Panc1 (cell line): ENCODE measurements at places on chromosomes 16 and 17. TPM values are rescaled to one million over a fixed set of nuclear protein-coding genes. Genes with fewer than 3 reads are reported as not detected.

CALB2 gene
- total RNA-seq: 0.59 TPM

HP gene
- 7.0 TPM for total RNA-seq

CTRL gene
- total RNA-seq: 2.0 TPM

CFDP1 gene
- total RNA-seq: 25.7 TPM

XPO6 gene
- total RNA-seq: 135 TPM

PRR11 gene
- 39.8 TPM for total RNA-seq

PAFAH1B1 gene
- 120 TPM for total RNA-seq

MYOCD gene
- total RNA-seq: not detected

OTOP2 gene
- not detected for total RNA-seq

TEKT1 gene
- not detected for total RNA-seq

PRAC1 gene
- not detected for total RNA-seq

RAB11FIP4 gene
- total RNA-seq: 10.8 TPM

DNA sequence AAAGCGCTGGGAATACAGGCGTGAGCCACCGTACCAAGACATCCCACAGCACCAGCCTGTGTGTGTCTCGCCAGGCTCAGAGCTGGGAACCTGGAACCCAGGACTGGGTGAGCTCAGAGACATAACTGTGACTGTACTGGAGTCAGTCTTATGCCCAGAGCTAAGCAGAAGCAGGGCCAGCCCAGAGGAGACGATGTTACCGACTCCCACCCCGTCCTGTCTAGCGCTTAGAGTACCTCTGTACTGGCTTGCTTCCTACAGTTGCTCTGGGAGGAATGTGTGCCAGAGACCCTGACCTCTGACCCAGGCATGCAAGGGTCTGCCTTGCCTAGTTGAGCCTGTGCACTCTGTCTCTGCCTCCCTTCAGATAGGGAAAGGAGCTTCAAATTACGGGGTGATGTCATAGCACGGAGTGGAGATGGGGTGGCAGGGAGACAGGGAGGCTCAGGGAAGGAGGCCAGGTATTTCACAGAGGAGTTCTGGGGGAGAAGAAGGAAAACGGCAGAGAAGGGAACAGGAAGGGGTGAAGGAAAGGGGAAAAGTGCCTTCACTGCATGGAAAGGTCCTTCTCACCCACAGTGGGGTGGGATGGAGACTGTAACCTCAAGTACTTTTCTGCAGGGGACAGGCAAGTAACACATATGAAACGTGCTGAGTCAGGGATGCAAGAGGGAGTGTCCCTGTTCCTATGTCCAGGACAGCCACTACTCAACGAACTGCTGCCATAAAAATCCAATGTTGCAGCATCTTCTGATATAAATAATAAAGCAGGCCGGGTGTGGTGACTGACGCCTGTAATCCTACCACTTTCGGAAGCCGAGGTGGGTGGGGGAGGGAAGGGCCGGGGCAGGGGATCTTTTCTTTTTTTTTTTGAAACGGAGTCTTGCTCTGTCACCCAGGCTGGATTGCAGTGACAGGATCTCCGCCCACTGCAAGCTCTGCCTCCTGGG lies 5.8 kb upstream of the ARMC5 start:
- DNase-seq: no peak

GRCh38 chr17:80005360-80006338 lies 30.0 kb downstream of the TBC1D16 start:
- DNase-seq: no peak

DNA sequence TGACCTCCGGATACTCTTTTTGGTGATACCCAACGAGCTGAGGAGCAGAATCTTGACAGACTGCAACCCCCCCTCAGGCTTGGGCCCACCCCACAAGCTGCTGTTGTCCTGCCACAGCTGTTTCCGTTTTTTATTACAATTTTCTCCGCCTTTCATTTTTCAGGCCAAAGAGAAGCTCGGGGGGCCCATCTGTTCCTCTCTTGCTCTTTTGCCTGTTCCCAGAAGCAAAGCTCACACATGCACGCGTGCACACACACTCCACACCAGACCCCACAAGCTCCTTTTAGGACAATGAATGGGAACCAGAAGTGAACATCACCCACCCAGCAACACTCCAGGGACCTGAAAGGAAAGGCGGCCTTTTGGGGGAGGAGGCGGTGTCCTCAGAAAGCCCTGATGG lies 16.3 kb downstream of the SOX9 start:
- DNase-seq: no peak

- no peak for DNase-seq
Observed at GRCh38 chr17:50184064-50184463, 17.4 kb downstream of the COL1A1 start.

DNA sequence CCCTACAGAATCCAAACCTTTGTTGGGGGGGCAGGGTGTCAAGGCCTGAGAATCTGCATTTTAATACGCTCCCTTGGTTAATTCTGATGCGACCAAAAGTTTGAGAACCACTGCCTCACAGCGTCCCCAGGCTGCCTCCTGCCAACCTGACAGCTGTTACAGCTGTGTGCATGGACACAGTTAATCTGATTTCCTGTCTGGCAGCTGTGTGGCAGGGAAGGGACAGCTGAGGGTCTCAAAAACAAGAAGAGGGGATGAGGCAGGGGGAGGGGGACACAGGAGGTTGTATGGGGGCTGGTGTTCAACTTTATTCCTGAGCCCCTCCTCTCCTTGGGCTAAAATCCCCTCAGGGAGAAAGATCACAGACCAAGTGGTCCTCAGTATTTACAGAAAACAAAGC lies 17.5 kb downstream of the HDAC5 start:
- no peak for DNase-seq

DNA sequence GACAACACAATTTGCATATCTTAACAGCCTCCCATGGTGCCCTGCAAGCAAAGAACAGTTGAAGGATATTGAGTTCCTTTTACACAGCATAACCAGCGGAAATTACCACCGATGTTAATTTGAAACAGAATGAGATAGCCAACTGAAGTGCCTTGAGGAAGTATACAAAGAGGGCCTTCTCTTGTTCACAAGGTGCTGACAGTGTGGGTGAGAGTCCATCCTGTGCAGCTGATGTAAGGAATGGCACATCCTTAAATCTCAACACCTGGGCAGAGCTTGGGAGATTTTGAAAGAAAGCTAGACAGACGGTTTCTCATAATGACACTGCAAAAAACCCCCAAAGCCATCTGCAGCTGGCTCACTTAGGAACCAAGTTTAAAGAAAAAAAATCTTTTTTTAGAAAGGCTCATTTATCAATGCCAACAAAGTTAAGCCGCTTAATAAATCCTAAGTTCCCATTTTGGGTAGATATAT lies 818.6 kb downstream of the KCNJ2 start:
- no peak for DNase-seq

DNA sequence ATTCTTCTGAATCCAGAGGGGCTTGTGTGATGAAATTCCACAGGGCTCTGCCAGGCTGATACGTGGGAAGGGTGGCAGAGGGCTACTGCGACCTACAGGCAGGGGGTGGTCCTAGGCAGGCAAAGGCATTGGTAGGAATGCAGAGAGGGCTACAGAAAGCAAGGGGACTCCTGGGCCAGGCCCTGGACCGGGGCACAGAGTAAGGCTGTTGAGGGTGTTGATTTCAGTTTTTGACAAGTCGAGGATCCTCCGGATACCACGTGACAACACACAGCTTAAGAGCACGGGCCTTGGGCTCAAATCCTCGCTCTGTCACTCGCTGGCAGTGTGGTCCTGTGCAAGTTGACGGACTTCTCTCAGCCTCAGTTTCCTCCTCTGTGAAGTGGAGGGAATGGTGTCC lies 19.1 kb upstream of the DOC2B start:
- DNase-seq: no peak

DNA sequence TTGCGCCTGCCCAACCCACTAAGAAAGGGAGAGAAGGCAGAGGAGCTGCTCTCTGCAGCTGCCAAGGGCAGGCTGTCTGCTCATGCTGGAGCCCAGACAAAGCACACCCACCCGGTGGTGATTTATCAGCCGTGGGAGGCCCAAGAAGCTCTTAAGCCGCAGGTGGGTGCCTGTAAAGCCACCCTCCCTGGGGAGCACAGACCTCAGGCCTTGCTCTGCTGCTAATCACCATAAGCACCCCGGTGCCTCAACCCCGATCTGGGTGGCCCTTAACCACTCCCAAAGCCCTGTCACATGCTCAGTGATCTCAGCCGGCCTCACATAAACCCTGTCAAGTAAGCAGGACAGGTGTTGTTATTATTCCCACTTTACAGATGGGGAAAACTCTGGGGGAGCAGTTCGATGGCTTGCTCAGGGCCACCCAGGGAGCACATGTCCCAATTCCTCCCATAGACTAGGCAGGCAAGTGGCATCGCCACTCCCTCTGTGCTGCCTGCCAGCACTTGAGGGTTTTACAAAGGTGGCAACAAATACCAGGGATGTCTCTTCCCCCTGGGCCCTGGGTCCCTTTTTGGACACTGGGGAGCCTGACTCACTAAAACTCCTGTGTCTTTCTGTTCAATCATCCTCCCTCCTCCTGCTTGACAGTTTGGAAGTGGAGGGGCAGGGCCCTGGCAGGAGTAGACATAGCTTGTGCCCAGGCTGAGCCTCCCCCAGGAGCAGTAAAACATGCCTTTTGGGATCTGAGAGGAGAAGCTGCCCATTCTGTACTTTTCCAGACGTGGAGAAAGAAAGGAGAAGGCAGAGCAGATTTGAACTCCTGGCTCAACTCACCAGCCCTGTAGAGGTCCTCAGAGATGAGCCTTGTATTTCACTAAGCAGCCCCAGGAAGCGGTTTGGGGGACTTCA lies 299.3 kb downstream of the SOX9 start:
- no peak for DNase-seq

DNA sequence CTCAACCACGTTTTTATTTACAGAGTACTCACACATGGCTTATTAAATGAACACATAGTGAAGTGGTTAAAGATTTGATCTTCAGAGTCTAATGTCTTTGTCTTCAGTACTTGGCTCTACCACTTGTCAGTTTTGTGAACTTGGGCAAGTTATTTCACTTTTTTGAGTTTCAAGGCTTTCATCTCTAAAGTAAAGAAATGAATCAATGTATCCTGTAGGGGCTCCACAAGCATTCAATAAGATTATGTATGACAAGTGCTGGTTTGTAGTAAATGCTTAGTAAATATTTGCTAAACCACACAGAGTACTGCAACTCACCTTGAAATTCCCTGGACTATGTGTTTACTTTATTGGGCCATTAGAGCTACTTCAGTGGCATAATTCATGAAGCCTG lies 446.0 kb upstream of the GOT2 start:
- no peak for DNase-seq

DNA sequence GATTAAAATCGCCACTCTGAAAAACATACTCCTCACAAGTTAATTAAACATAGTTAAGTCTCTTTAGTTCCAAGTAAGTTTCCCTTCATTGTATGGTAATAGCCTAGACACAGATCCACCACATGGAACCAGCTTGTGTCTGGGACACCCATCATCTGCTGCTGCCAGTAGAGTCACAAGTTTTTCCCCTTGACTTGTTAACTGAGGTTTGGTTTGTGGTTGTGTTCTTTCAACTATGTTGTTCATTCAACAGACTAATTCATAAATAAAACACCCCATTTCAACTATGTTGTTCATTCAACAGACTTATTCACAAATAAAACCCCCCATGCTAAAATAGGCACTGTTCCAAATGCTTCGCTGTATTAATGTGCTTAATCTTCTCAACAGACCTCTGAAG lies 24.4 kb downstream of the YWHAE start:
- no peak for DNase-seq

DNA sequence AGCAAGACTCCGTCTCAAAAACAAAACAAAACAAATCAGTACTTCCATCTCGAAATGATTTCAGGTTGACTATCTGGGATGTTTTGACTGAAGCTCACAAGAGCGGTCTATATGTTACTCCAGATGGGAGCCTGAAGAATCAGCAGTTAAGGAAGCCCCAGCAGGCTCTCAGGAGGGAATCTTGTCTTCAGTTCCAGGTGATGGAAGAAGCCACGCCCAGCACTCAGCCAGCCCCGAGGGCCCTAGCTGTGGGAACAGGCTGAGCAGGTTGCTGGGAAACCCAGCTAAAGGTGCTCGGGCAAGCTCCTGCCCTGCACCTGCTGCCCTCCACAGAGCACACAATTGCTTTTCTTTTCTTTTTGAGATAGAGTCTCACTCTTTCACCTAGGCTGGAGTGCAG lies 32.4 kb downstream of the WIPI1 start:
- DNase-seq: no peak

- DNase-seq: no peak
Observed at GRCh38 chr16:77158293-77158692, 32.7 kb upstream of the MON1B start.

GRCh38 chr16:15435216-15435864 lies 952 bp downstream of the BMERB1 start:
- DNase-seq: no peak

DNA sequence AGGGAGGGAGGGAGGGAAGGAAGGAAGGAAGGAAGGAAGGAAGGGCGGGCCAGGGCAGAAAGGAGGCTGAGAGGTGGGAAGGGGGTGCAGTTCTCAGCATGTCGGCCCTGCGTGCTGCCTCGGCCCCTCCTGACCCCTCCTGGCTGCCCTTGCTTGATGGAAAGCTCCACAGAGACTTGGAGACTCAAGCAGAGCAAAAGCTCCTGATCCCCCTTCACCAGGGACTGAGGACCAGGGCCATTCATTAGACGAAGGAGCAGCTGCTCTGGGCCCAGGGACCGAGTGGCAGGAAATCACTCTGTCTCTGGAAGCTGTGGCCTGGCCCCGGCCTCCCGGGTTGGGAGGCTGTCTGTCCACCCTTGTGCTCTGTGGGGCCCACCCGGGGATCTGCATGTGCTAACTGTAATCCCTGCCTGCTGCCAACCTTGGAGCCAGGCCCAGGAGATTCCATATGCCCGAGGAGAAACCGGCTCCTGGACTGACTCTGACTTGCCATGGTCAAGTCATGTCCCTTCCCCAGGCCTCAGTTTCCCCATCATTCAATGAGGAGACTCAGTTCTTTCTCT lies 27.4 kb upstream of the C1QL1 start:
- no peak for DNase-seq

DNA sequence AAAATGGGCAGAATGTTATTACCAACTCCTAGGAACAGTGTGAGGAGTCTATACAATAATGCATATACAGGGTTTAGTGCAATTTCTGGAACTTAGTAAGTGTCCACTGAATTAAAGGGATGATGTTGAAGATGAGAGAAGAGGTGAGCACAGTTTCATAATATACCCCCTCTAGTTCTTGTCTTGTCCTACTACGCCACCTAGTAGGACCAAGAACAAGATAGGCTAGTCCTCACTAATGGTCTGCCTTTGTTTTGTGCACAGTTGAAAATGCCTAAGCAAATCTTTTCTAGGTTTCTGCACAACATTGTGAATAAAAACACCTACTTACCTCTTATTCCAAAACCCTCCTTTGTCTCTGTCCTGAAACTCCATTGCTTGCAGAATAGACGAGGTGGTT lies 670.2 kb downstream of the CDH8 start:
- DNase-seq: no peak

- no peak for DNase-seq
Observed at GRCh38 chr17:7128160-7128559, 13.5 kb upstream of the ASGR2 start.

GRCh38 chr17:57284984-57285646 lies 28.8 kb downstream of the MSI2 start:
- no peak for DNase-seq

GRCh38 chr16:11319529-11320146 lies 25.6 kb upstream of the RMI2 start:
- no peak for DNase-seq

- DNase-seq: no peak
Observed at GRCh38 chr17:83204230-83204725, 124.9 kb downstream of the METRNL start.
